ENCODE measurements at places on chromosomes 1 and 21.

GRCh38 chr1:48261881-48262400 lies 39.4 kb downstream of the SLC5A9 start:
- DNase-seq, result no peak

DNA sequence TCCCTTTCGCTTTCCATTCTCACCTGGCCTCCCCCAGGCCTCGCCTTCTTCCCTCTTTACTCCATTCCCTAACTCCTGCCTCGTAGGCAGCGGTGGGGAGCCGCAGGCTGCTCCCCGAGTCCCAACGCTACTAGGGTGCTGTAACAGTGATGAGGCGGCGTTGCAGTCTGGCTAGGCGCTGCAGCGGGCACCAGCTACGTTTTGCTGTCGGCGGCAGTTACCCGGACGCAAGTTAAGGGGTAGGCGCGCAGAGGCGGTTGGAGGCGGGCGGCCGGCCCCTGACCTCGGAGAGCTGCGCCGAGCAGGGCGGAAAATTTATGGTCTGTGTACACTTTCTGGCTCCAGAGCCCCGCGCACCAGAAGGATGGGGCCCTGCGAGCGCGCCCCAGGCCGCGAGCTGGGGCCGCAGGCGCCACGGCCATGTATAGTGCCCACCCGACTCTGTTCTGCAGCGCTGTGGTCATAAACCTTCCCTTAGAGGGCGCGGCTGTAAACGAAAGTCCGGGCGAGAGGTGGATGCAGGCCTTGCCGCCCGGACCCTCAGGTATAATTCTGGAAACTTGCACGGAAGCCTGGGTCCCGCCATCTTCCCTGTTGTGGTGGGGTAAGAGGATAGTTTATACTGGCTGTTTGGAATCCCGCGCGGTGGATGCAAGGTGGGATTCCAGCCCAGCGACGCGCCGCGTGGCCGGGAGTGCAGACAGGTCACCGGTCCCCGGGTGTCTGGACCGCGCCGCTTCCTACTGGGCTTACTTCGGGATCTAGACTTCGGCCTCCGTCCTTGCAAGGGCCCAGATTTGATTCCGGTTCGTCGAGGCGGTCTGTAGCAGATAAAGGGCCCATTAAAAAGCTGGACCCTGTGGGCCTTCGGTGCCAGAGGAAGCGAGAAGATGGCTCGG lies 15.0 kb downstream of the HLX start:
- DNase-seq, result no peak

DNA sequence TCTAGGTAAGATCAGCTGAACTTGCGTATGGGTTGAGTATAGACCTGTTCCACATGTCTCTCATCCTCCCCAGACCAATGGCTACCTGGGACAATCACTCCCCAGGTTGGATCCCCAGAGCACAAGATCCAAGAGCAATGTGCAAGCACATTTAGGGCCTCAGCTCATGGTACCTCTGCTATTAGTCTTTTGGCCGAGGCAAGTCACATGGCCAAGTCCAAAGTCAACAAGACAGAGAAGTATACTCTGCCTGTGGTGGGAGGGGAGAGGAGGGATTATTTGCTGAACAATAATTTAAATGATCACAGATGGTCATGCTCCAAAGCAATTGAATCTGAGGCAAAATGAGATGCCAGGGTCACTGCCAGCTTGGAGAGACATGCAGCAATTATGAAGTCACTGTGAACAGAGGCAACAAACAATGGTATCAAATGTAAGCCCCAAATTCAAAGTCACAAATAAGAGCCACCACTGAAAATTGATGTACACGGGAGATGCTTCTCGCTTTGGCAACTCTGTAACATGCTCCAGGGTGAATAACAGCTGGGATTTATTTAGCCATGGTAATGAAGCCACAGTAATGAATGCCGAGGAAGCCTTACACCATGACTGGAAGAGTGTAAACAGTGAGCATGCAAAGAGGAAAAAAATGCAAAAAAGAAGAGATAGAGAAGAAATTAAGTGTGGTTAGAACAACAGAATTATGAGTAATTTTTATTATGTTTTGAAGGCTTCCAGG lies 149.1 kb downstream of the ZNF281 start:
- DNase-seq, result no peak

DNA sequence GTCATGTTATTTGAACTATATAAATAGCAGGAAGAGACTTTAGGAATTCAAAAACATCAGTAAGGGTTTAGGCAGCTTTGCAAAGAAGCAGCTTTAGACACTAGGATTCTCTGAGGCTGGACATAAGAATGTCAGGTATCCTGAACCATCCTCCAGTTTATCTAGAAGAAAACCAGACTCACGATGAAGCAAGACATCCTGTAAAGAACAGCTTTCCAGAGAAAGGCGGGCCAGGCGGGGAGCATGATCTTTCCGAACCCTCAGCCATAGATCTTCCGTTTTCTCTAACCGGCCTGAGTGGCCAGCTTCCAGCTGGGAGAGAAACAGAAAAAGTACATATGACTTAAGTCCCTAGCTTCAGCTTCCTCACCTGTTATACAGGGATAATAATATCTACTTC lies 39.3 kb upstream of the RBBP5 start:
- DNase-seq, result no peak

DNA sequence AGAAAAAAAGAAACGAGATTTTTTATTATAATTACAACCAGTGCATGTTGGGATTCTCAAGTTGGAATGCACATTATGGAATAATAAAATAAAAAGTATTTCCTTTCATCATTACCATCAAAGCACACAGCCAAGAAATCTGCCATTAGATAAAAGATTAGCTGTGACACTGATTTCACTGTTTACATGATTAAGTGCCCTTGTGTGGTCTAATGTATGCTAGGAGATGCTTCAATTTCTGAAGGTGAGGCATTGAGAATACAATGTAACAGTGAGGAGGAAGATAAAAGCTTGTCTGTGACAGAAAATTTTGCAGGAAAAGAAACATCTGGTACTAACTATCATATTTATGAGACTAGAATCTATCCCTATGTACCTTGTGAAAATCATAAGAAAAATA lies 409.7 kb upstream of the PRMT6 start:
- DNase-seq, result no peak

DNA sequence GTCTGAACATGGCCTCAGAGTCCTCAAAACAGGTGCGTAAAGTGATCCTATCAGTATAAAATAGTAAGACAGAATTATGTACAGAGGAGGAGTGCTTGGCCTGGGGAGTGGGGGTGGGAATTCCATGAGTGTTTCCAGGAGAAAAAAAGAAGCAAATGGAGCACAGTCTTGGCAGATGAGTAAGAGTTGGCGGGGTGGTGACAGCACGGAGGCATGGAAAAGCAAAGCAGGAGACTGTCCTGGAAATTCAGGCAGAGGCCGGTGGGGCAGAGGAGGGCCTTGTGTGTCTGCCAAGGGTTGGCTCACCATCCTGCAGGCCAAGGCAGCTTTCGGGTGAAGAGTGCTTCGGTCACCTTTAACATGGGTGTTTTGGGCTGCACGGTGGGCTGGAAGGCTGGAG lies 63.4 kb downstream of the OPTC start:
- DNase-seq, result no peak

DNA sequence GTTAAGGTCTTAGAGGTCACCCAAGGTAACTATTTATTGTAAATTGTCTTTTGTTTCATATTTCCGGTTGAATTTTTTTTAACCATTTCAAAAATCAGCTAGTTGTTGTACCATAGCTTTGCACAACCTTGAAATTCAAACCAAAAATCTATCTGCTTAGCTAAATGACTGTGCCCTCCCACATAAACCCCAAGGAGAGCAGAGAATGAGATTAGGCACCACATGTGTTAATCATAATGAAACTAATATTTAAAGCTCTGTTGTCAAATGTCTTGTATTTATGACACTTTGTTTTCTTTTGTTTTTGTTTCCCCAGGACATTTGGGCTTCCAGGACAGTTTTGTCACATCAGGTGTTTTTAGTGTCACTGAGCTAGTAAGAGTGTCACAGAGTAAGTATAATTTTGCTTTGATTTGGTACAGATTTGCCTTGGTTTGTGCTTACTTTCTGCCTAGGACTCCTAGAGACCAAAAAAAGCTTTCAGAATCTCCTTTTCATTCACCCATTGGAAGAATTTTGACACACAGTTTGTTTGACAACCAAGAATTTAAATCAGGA lies 249.9 kb downstream of the NFIA start:
- no peak for DNase-seq

- DNase-seq, result peak; percentile 67
Observed at GRCh38 chr1:205273551-205273982, 45.8 kb downstream of the TMCC2 start.

DNA sequence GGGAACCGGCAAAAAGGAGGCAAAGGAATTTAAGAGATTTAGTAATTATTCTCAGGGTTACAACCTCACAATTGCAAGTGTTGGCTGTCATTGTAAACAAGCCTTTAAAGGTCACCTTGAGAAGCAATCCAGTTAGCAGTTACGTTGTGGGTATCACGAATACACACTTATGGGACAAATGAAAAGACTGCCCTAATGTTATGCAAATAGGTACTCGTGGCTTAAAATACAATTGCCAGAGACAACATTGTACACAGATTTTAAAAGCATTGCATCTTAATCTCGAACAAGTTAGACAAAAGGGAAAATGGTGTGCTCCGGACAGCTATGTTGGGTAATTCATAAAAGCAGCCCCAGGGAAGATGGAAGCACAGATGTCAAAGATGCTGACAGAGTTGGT lies 120.5 kb upstream of the ZC3H12A start:
- DNase-seq, result no peak

DNA sequence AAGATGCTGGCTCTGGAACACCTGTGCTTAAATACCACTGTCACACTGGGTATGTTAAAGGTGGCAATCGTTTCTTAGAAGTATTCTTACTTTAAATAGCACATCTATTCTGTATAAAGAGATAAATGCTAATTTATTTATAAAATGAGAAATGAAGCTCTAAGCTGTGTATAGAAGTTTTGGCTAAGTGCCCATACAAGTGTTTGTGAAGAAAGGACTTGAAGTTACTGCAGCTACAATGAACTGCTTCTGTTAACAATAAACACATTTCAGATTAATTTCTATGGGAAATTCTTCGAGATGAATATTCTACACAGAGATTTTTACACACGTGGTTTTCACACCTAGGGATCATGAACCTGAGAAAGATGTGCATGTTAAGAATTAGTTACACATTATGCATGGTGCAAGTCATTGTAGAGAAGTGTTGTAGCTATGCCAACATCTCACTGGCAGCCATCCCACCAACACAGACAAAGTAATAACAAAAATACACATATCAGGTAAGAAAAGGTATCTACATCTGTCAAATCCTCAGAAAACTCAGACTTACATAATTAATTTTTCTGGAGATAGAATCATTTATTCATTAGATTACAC lies 16.2 kb downstream of the COL24A1 start:
- DNase-seq, result no peak
